ENCODE measurements at places on chromosomes 13 and 19.

- no peak for DNase-seq
- no peaks in the 10 kb centered on the region for H3K27me3 ChIP-seq
- no peak overlapping the region for H3K27ac ChIP-seq
- no peak overlapping the region for H3K4me3 ChIP-seq
- H3K4me1 ChIP-seq, result no peaks in the 10 kb centered on the region
Observed at GRCh38 chr13:93029536-93029935, 197.1 kb upstream of the GPC6 start.

GRCh38 chr13:66424422-66424821 lies 805.7 kb downstream of the PCDH9 start:
- no peaks in the 10 kb centered on the region for H3K4me1 ChIP-seq
- H3K27ac ChIP-seq, result no peak overlapping the region
- no peak for DNase-seq
- no peaks in the 10 kb centered on the region for H3K36me3 ChIP-seq

DNA sequence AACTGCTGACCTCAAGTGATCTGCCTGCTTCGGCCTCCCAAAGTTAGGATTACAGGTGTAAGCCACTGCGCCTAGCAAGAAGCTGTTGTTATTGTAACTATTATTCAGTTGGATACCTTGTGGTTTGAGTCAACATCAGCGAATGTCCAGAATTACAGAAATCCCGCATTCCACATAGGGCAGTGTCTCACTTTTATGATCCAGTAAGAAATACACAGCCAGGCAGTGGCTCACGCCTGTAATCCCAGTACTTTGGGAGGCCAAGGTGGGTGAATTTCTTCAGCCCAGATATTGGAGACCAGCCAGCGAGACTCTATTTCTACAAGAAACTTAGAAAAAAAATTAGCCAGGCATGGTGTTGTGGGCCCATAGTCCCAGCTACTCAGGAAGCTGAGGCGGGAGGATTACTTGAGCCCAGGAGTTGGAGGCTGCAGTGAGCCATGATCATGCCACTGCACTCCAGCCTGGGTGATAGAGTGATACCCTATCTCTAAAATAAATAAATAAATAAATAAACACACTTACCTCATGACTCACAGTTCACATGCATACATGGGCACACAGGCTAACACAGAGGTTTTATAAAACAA lies 43.8 kb downstream of the SPTBN4 start:
- no peaks in the 10 kb centered on the region for H3K4me1 ChIP-seq
- no peak for DNase-seq
- H3K27me3 ChIP-seq, result no peaks in the 10 kb centered on the region

- H3K36me3 ChIP-seq, result no peaks in the 10 kb centered on the region
- no peak overlapping the region for H3K27ac ChIP-seq
- DNase-seq, result no peak
- peaks cover 16% of the 10 kb centered on the region for H3K4me1 ChIP-seq
- H3K4me3 ChIP-seq, result no peak overlapping the region
Observed at GRCh38 chr13:51624207-51624606, 39.9 kb downstream of the WDFY2 start.

DNA sequence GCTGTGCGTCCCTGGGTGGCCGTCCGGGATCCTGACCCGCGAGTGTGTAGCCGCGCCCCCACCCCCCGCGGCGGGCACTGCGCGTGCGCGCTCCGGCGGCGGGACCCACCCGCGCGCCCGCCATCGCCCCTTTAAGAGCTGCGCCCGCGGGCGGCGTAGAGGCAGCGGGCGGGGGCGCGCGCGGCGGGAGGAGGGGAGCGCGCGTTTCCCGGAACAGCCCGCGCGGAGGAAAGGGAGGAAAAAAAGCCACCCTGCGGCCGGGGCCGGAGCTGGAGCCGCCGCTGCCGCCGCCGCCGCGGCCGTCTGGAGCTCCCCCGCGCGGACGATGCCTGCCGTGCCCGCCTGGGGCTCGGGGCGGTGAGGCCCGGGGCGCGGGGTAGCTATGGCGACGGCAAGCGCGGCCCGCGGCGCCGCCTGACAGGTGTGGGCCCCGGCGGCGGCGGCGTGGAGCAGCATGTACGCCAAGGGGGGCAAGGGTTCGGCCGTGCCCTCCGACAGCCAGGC lies at the start of gene SSBP4:
TSS of gene SSBP4 (plus strand) at position 204 of the 504 bp plus-strand sequence. CDS start at position 455, 251 bp downstream.
- H3K36me3 ChIP-seq, result no peaks in the 10 kb centered on the region
- DNase-seq, result peak; percentile 83
- peak within 1 kb of the TSS; percentile 83 for H3K27ac ChIP-seq
- H3K4me3 ChIP-seq, result peak within 1 kb of the TSS; percentile 60
- H3K4me1 ChIP-seq, result peaks cover 9% of the 10 kb centered on the region

DNA sequence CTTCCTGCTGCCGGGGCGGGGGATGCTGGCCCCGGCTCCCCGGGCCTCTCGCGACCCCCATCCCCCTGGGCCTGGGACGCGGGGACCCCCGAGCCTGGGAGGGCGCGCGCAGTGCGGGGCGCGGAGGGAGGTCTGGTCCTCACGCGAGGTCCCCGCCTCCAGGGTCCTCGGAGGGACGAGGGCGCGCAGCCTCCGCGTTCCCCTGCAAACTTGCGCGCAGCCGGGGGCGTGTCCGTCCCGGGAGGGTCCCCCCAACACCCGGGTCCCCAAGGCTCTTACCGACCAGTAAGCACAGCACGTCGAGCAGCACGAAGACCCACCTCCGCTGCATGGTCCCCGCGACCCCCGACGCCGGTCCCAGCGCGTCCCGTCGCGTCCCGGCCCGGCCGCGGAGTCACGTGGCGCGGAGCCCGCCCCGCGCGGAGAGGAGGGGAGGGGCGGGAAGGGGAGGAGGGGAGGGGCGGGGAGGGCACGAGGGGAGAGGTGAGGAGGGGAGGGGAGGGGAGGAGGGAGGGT lies at the start of gene PLPP2:
TSS of gene PLPP2 (minus strand) at position 398 of the 516 bp plus-strand sequence. CDS start at position 331, 67 bp downstream.
- no peaks in the 10 kb centered on the region for H3K36me3 ChIP-seq
- peak; percentile 64 for DNase-seq
- no peaks in the 10 kb centered on the region for H3K27me3 ChIP-seq

- no peak overlapping the region for H3K27ac ChIP-seq
- H3K36me3 ChIP-seq, result no peaks in the 10 kb centered on the region
- H3K27me3 ChIP-seq, result no peaks in the 10 kb centered on the region
- H3K4me1 ChIP-seq, result no peaks in the 10 kb centered on the region
- no peak overlapping the region for H3K4me3 ChIP-seq
- DNase-seq, result no peak
Observed at GRCh38 chr19:21574607-21575006, 69.2 kb downstream of the ZNF429 start.

DNA sequence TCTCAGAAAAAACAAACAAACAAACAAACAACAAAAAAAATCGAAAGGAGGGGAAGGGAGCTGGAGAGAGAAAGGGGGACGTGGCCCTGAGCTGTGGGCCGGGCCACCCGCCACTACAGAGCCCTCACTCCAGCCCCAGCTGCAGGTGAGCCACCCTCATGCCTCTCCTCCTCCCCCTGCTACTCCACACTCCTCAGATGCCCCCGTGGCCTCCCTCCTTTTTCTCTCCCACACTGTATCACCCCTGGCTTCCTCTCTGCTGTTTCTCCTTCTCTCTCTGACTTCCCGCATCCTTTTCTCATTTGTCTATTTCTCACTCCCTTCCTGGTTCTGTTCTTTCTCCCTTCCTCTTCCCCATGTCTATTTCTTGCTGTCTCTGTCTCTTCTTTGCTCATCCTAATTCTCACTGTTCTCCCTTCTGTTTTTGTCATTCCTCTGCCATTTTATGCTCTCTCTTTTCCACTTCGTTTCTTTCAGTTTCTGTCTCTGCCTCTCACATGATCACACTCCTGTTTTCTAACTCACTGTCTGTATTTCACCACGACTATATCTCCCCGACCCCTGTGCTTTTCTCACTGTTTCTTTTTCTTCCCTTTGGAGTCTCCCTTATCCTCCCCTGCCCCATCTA lies 2.7 kb downstream of the KLK2 start:
- no peaks in the 10 kb centered on the region for H3K27me3 ChIP-seq
- H3K36me3 ChIP-seq, result no peaks in the 10 kb centered on the region
- H3K4me3 ChIP-seq, result no peak overlapping the region
- no peak for DNase-seq
- H3K27ac ChIP-seq, result no peak overlapping the region
- H3K4me1 ChIP-seq, result no peaks in the 10 kb centered on the region

GRCh38 chr13:94305463-94305862 lies 174.0 kb downstream of the DCT start:
- no peak overlapping the region for H3K27ac ChIP-seq
- no peaks in the 10 kb centered on the region for H3K4me1 ChIP-seq
- DNase-seq, result no peak

GRCh38 chr13:105655046-105655445 lies 880.4 kb downstream of the EFNB2 start:
- no peak for DNase-seq
- no peak overlapping the region for H3K4me3 ChIP-seq
- no peaks in the 10 kb centered on the region for H3K36me3 ChIP-seq
- no peaks in the 10 kb centered on the region for H3K27me3 ChIP-seq

DNA sequence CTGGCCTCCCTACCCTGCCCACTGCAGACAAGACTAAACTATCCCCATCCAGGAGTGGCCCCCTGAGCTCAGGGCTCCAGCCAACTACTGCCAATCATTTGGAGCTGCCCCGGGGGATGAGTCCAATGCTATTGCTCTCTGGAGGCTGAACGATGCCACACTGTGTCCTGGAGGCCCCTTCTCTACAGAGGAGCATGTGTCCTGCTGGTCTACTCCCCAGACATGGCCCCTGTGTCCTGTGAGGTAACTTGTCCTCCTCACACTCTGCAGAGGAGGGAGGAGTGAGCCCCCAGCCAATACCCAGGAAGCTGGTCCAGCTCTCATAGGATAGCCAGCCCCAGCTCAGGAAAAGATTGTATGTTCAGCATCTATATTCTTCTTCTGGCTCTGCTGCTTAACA lies 159.1 kb upstream of the GPR12 start:
- H3K4me3 ChIP-seq, result no peak overlapping the region
- no peaks in the 10 kb centered on the region for H3K27me3 ChIP-seq
- no peaks in the 10 kb centered on the region for H3K4me1 ChIP-seq
- no peak for DNase-seq

GRCh38 chr13:26681036-26681435 lies 79.5 kb downstream of the GPR12 start:
- no peak for DNase-seq
- no peaks in the 10 kb centered on the region for H3K27me3 ChIP-seq
- H3K4me1 ChIP-seq, result no peaks in the 10 kb centered on the region
- H3K4me3 ChIP-seq, result no peak overlapping the region

- H3K36me3 ChIP-seq, result no peaks in the 10 kb centered on the region
- peaks cover 3% of the 10 kb centered on the region for H3K4me1 ChIP-seq
- no peak overlapping the region for H3K27ac ChIP-seq
- no peak for DNase-seq
Observed at GRCh38 chr19:20925481-20925880, 2.4 kb downstream of the ZNF85 start.

GRCh38 chr19:872266-872951 lies 12.9 kb downstream of the CFD start:
- peaks cover 33% of the 10 kb centered on the region for H3K36me3 ChIP-seq
- H3K27ac ChIP-seq, result no peak overlapping the region
- no peak overlapping the region for H3K4me3 ChIP-seq
- H3K27me3 ChIP-seq, result no peaks in the 10 kb centered on the region
- DNase-seq, result no peak

DNA sequence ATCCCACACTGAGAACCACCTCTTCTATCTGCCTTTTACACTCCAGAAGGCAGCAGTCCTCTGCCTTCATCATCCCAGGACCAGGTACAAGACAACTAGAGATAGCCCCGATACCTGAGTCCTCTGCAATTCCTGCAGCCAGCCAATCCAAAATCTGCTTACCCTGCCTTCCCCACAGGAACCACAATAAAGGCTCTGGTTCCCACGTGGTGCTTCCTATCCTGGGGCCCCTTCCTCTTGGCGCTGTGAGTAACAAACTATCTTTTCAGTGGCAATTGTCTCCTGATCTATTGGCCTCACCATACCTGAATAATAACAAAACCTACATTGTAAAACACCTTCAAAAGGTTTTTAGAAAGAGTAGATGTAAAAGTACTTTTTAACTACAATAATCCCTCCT lies 63.1 kb downstream of the ZDHHC20 start:
- H3K36me3 ChIP-seq, result no peaks in the 10 kb centered on the region
- no peak for DNase-seq
- H3K27me3 ChIP-seq, result no peaks in the 10 kb centered on the region
- H3K27ac ChIP-seq, result no peak overlapping the region

DNA sequence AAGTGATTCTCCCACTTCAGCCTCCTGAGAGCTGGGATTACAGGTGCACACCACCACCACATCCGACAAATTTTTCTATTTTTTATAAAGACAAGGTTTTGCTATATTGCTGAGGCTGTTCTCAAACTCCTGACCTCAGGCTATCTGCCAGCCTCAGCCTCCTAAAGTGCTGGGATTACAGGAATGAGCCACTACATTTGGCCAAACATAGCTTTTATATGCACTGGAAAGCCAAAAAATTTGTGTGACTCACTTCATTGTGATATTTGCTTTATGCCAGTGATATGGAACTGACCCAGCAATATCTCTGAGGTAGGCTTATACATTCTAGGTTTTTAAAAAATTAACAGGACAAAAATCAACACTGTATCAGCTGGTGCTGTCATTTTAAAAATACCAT lies 26.8 kb upstream of the ACOD1 start:
- no peak for DNase-seq
- H3K4me1 ChIP-seq, result no peaks in the 10 kb centered on the region
- H3K27me3 ChIP-seq, result no peaks in the 10 kb centered on the region

DNA sequence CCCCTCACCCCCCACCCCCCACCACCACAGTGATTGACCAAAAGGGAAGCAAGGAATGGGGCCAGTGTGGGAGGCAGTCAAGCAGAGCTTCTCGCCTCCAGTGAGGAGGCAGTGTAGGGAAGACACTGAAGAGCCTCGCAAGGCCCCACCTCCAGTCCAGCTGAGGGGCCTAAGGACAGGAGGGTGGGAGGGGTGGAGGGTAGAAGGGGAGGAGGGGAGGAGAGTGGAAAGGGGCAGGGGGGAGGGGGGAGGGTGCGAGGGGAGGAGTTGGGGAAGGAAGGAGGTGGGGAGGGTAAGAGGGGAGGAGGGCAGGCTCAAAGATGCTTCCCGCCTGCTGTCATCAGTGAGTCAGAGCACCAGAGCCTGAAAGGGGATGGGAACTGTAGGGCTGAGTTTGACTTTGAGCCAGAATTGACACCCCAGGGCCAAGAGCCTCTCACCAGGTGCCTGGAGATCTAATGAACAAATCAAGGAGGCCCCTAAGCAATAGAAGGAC lies 786.2 kb downstream of the UQCRFS1 start:
- no peaks in the 10 kb centered on the region for H3K36me3 ChIP-seq
- no peak overlapping the region for H3K4me3 ChIP-seq
- no peaks in the 10 kb centered on the region for H3K27me3 ChIP-seq
- H3K27ac ChIP-seq, result no peak overlapping the region

- H3K4me1 ChIP-seq, result no peaks in the 10 kb centered on the region
- H3K4me3 ChIP-seq, result no peak overlapping the region
- no peak overlapping the region for H3K27ac ChIP-seq
- no peaks in the 10 kb centered on the region for H3K36me3 ChIP-seq
Observed at GRCh38 chr13:52894413-52894812, 46.0 kb upstream of the PCDH8 start.
